Left forelimb (tissue), 1 donor: ENCODE measurements at places on chromosomes 3 and 15.
A peak's percentile ranks its signal among the peaks of the same experiment; 100 is the strongest.

DNA sequence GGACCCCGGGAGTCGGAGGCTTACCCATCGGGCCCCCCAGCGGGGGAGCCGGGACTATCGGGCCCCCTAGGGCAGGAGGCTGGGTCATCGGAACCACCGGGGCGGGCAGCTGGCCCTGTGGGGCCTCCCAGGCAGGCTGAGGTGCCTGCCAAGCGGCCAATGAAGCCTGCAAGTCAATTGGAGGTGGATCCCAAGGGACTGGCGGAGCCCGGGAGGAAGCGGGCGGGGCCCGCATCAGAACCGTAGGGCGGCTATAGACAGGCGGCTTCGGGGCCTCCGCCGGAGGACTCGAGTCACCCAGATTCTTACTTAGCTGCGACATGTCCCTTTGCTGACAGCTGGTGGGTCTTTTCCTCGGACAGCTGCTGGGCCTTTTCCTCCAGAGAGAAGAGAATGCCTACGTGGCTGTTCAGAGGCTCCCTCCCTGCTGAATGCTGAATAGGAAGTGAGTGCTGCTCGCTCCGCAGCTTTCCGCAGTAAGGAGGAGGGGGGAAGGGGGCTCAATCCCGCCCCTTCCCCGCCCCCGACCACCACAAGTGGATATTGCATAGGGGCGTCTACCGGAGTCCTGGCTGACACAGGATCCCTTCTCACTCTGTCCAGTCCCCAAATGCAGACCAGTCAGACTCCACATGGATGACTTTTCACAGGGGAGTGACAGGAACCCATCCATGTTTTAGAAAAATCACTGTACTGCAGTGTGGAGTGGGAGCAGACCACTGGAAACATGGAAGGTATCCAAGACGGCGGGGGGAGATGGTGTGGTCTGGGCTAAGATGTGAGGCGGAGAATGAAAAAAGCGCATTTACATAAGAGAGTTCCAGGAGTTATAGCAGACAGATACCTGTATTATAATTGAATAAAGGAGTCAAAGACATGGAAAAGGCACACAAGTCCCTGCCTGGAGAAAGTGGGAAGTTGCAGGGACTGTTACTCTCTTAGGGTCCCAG is at the start of gene MAGEL2:
Gene MAGEL2, minus strand, starts transcription at position 447 of the 950 bp plus-strand sequence. Its CDS starts 125 bp downstream, at position 322.
- peak; percentile 77 for DNase-seq

- DNase-seq: no peak
Observed at GRCh38 chr3:188062216-188062615, 91.7 kb upstream of the LPP start.

- no peak for DNase-seq
Observed at GRCh38 chr3:44117239-44117638, 124.4 kb upstream of the TOPAZ1 start.

DNA sequence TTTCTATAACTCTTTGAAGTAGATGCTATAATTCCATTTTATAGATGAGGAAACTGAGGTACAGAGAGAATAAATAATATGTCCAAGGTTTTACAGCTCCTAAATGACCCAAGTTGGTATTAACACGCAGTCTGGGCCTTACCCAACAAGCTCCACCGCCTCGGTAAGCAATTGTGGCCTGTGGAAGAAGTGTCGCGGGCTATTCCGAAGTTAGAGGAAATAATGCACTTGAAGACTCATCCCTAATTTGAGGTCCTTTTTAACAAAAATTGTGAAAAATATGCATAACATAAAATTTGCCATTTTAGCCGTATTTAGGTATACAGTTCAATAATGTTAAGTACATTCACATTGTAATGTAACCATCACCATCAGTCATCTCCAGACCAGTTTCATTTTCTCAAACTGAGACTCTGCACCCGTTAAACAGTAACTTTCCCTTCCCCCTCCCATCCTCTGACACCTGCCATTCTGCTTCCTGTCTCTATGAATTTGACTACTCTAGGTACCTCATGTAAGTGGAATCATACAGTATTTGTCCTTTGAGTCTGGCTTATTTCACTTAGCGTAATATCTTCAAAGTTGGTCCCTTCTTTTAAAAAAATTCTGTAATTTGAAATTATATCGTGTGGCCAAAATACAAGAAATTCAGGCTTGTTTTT is 18.2 kb downstream of the IDH3A start:
- no peak for DNase-seq

DNA sequence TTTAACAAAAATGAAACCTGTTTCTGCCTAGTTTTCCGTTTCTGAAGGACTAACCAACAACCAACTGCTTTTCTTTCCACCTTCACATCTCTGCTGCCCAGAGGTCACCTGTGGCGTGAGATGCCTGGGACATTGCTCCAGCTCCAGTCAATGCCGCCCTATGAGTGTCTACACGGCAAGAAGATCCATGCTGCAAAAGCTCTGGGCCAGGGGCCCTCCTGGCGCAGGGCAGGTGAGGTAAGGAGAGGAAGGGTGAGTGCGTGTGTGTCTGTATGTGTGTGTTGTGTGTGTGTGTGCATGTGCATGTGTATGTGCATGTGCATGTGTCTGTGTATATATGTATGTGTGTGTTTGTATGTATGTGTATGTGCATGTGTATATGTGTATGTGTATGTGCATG is 131.4 kb downstream of the NSMCE3 start:
- no peak for DNase-seq

- no peak for DNase-seq
Observed at GRCh38 chr3:108602249-108602934, 12.9 kb downstream of the DZIP3 start.

- DNase-seq: no peak
Observed at GRCh38 chr15:58433597-58434333, 2.0 kb downstream of the LIPC start.

- DNase-seq: no peak
Observed at GRCh38 chr15:40286794-40287193, 3.9 kb upstream of the ANKRD63 start.

DNA sequence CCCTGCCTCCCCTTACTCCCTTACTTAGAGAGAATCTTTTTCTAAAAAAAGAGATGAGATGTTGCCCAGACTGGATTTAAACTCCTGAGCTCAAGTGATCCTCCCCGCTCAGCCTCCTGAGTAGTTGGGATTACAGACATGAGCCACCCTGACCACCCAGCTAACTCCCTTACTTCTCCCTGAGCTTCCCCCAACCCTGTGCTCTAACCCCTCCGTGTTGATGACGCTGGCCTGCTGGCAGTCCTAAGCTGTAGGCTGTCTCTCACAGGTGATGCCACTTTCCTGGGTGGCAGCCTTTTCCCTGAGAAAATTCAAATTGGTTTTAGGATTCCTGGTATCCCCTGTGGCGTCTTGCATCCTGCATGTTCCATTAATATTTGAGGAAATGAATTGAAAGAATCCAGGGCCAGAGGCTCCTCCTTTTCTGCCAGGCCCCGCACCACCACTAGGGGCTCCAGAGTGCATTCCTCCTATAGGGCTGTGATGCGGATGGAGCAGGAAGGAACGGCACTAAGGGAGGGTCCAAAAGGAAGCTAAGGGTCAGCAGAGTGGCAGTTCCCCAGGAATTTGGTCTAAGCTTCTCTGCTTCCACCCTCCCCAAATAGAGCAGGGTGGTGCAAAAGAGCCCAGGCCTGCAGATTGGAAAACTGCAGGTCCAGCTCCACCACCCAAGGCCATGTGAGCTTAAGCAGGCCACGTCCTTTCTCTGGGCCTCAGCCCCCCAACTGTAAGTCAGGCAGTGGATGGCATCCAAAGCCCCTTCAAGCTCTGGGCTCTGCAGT is 101.1 kb downstream of the DAPK2 start:
- peak; percentile 68 for DNase-seq

GRCh38 chr3:155283092-155284056 is 10.1 kb downstream of the STRIT1 start:
- DNase-seq: no peak

DNA sequence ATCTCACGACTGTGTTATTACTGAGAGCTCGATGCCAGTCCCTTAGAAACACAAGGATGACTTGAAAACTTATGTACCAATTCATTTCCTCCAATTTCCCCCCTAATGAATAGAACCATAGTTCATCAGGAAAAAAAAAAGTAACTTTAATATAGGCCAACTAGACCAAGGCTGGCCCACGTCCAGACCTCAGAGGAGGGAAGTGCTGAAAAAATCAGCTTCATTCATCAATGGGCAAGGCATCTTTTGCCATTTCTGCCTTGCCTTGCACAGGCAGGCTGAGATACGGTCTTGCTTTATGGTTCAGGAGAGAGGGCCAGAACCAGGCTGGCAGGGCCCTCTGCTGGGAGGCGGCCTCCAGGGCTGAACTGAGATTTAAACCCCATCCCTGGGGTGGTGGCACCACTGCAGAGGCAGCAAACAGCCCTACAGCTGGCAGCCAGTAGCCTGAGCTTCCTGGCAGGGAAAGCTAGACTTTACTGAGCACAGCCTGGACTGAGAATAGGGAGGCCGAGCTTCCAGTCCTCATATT is 104.1 kb upstream of the TNFAIP8L3 start:
- no peak for DNase-seq
